ENCODE measurements at places on chromosomes 1 and 21.

DNA sequence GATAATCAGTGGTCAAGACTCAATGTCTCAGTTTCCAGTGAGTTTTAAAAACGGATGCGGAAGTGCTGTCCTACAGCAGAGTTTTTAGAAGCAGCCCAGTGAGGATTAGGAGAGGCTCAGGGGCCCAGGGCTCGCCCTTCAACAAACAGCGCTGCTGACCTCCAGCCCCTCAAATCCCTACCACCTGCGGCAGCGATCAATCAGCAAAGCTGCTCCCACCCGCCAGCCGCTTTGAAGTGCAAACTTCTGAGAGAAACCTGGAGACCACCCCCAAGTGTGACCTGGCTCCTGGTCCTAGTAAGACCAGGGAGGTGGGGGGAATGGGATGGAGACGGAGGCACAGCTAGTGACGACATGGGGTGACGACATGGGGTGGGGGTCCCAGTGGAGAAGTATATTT, 14.4 kb downstream of the ZBTB17 start:
- DNase-seq, result no peak

DNA sequence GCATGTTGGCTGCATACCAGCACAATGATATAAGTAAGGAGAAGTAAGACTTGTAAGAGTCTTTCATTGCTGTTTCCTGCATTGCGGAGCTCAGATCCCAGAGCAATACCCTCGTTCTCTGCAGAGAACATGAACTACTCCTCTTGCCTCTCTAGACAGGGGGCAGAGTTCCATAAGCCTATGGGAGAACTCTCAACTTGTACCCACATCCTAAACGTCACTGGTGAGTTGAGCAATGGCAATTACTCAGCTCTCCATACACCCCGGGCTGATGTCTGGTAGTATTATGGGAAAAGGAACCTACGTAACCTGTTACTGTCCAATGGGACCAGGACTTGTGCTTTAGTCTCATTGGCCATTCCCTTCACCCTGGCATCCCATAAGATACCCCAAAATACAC, 27.3 kb upstream of the ZNF496 start:
- DNase-seq, result no peak

DNA sequence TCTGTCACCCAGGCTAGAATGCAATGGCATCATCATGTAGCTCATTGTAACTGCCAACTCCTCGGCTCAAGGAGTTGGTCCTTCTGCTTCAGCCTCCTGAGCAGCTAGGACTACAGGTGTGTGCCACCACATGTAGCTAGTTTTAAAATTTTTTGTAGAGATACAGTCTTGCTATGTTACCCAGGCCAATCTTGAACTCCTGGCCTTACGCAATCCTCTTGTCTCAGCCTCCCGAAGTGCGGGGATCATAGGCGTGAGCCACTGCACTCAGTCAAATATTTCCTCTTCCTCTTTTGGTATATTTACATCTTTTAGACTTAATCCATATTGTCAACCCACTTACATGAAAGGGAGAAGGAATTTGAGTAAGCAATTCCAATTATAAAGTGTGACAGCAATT, 121.1 kb downstream of the EVI5 start:
- DNase-seq, result no peak

DNA sequence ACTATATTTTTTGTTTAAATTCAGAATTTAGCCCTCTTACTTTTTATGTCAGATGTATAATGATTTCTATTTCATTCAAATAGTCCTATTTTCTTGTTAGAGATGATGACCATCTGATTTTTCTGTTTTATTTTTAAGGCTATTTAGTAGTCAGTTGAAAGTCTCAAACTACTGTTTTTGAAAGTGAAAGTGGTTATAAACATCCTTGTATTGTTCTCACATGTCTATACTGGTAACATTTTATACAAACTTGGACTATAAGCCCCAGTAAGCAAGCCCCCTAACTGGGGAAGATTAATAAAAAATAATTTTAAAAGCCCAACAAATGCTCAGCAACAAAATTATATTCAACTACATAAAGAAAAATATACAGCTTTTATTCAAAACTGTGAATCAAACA, 271.3 kb upstream of the RGS18 start:
- DNase-seq, result no peak

- DNase-seq, result no peak
These were observed 67.5 kb downstream of the IVNS1ABP start for GRCh38 chr1:185249563-185249962.

- DNase-seq, result peak; percentile 47
These were observed 44.5 kb upstream of the CRNN start for GRCh38 chr1:152458384-152459185.

DNA sequence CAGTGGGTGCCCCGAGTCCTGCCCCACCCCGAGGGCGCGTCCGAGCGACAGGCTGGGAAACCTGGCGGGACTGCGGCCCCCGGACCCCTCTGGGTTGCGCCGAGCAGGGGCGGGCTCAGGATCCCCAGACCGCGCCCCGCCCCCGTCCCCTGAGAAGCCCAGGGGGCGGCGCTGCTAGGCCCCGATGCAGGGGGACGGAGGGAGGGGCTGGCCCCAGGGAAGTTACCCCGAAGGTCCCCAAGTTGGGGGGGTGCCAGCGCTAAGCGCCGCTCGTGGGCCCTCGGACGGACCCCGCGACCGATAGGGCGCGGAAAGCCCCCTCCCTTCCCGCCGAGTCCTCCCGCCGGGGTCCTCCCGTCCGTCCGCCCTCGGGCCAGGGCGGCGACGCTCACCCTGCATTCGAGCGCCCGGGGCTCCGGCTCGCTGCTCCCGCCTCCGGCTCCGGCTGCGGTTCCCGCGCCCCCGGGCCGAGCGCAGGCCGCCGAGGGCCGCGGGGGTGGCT, 414 bp downstream of the GPR153 start:
- DNase-seq, result no peak

GRCh38 chr1:223052931-223053330, 90.1 kb downstream of the TLR5 start:
- no peak for DNase-seq

DNA sequence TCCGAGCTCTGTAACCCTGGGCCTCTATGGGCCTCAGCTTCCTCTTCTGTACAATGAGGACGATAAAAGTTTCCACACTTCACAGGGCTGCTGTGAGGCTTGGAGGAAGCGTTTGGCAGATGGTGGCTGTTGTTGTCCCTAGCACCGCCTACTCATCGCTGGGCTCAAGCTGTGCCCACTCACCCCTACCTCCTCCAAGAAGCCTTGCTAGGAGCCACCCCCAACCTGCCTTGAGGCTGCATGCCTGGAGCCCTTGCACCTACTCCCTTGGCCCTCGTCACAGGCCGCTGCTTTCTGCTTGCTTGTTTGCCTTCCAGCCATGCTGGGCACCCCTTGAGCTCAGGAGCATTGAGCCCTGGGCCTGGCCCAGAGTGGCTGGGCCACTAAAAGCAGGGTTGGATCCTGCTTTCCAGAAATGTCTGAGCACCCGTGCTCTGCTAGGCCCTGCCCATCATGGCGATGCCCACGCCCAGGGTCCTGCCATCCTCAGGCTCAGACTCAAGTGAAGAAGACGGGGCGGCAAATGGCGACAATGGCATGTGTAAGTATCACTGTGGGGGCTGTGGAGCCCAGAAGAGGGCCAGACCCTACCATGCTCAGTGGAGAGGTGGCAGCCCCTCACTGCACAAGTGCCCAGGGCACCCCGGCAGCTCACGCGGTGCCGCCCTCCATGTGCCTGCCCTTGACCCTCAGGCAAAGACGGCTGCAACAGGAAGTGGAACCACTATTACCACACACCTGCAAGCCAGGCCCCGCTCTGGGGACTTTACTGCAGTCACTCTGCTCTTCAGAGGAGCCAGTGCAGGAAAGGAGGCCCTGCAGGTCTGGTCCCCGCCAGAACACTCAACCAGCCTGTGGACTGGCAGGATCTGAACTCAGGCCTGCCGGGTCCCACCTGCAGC, 9.5 kb downstream of the SH3BGRL3 start:
- DNase-seq, result no peak

GRCh38 chr1:59917026-59917784, 9.4 kb downstream of the CYP2J2 start:
- no peak for DNase-seq

DNA sequence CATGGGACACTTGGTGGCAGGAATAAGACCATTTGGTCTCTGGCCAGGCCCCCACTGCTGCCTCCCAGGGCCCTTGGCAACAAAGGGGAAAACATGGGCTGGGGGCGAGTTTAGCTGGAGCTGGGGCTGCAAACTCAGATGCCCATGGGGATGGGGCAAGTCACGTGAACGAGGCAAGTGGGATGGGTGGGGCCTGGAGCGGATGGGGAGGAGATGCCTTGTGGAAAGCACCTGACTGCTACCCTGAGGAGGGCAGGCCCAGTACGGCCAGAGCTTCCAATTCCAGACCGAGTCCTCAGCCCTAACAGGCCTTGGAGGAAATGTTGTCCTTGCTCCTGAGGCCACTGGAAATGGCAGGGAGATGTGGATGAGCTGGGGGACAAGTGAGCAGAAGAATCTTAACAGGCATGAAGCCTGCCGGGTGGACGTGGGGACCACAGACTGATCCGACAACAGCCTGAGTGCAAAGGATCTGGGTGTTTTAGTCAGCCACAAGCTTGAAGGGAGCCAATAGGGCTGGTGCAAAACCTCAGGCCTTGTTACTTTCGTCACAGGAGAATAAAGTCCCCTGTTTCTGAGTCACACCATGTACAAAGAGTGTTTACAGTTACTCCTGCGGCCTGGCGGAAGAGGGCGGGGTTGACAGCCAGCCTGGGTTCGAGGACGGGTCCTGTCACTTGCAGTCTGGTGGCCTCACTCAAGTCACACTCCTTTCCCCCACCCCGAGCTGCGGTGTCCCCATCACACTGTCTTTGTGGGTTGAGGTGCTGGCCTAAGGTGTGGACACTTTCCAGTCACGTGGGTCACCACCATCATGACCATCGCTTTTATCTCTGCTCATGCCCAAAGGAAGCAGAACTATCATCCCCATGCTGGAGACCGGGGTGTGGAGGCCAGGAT, 19.1 kb downstream of the RUNX3 start:
- DNase-seq, result peak; percentile 49

GRCh38 chr1:1461721-1462317, 9.7 kb upstream of the ATAD3B start:
- no peak for DNase-seq

Data from fibroblast of skin of right biceps (primary cell).